Caco-2 (cell line): ENCODE measurements at places on chromosomes 6 and 20. TPM values are rescaled to one million over a fixed set of nuclear protein-coding genes. Genes with fewer than 3 reads are reported as not detected.

The FOXP4 gene
- total RNA-seq, result 108 and 117 TPM in 2 replicates

The SCGN gene
- 7.7 and 11.7 TPM in 2 replicates for total RNA-seq

The HSPA1L gene
- 0.86 and 1.6 TPM in 2 replicates for total RNA-seq

The HUS1B gene
- total RNA-seq, result 0.74 and 0.79 TPM in 2 replicates

The UBR2 gene
- total RNA-seq, result 21.7 TPM in 2 replicates

The DEFB132 gene
- total RNA-seq, result not detected in 2 replicates

The RSPO4 gene
- total RNA-seq, result 0.26 and 0.41 TPM in 2 replicates

The FAXC gene
- 0.16 and 0.86 TPM in 2 replicates for total RNA-seq

The SNPH gene
- 0.28 and 0.36 TPM in 2 replicates for total RNA-seq

The SLC35D3 gene
- 1.4 and 2.3 TPM in 2 replicates for total RNA-seq

The ITPA gene
- total RNA-seq, result 68.4 and 73.8 TPM in 2 replicates
